ENCODE measurements at places on chromosomes 1 and 21.

DNA sequence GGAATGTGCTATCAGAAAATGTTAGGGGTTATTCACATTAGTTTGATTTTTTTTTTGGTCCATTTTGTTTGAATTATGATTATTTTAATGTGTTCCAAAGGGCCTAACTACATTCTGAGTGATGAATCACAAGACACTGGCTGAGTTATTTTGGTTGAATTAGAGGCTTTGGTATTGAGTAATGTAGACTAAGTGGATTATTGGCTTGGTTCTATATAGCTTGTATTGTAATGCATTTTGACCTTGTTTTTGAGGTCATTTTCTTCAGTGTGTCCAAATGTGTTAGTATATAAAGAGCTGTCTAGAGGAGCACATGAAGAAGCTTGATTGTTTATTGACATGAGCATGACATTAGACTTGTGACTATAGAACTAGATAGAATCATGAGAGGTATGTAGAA, 3.4 kb downstream of the ZNF326 start:
- DNase-seq: no peak

DNA sequence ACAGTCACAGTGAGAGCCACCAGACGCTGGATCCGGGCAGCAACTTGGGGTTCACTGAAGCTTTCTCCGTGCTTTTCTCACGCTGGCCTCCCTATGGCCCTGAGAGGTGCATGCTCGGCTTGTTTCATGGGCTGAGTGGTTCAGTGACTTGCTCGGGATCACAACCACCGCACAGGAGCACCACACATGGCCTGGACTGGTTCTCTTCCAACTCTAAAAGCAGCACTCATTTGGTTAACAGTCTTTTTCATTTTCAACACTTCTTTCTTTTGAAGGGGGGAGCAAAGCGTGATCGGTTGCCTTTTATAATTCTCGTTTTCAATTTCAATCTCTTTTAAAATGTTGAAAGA, 26.2 kb downstream of the UBIAD1 start:
- DNase-seq: no peak

DNA sequence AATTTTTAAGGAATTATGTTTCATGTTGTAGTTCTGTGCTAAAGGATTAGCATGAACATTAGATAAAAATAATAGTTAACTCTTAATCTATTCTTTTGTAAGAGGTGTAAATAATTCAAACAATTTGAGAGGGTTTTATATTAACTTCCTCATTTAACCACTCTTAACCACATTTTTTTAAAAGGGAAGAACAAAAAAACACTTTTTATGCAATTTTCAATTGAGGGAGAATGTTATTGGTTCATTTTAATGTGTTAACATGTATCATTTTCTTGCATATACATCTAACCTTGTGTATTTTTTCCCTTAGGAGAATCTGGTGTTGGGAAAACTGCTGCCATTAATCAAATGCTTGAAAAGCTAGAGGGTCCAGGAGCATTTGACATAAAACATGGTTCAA, 169.0 kb downstream of the LBR start:
- no peak for DNase-seq

DNA sequence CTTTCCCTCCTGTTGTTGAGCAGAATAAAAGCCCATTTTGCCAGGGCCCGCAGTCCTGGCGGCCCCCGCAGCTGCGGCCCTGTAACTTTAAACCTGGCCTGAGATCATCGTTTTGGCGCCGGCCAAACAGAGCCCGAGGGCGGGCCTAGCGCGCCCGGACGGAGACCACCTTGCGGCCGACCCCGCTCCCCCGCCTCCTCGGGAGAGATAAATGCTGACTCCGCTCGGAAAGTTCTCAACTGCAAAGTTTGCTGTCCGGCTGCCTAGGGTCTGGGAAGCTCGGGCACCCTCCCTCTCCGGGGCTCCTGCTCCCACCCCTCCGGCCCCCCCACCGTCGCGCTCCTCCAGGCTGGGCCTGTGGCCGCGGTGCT, at the start of gene PDPN:
Gene PDPN, plus strand, starts transcription at position 238 of the 371 bp plus-strand sequence. CDS start 202 bp downstream, outside the sequence.
- DNase-seq: no peak

- DNase-seq: peak; percentile 48
Observed at GRCh38 chr21:33682992-33683627, 40.8 kb downstream of the ITSN1 start.

DNA sequence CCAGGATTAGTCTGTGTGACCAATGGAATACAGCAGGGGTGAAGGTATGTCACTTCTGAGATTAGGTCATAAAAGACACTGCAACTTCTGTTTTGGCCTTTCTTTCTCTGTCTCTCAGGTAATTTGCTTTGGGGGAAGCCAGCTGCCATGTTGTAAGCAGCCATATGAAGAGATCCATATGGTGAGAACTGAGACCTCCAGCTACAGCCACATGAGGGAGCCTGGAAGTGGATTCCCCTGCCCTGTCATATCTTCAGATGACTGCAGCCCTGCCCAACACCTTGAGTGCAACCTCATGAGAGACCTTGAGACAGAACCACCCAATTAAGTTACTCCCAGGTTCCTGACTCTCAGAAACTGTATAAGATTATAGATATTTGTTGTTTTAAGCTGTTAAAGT, 70.1 kb upstream of the ESRRG start:
- DNase-seq: no peak
